ENCODE measurements at places on chromosomes 6 and 20.

DNA sequence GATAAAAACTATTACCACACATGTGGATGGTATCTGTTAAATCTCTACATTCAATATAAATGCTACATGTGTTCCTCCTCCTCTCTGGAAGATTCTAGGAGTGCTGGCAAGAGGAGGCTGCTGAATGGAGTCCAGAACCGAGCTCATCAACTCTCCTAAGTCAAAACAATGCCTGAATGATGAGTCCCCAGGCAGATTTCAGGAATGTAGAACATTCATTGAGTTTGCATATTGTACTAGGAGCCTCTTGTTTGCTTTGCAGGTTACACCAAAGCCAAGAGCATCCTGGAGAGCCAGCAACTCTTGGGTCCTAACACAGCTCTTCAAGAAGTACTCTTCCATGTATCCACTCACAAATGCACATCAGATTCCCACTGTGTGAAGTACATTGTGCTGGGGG lies 117.6 kb upstream of the UST start:
- no peak for DNase-seq

GRCh38 chr6:391559-392440 lies at the start of gene IRF4:
TSS of gene IRF4 (plus strand) at chr6:391752. CDS start at chr6:393153, 1,401 bp downstream.
- DNase-seq = no peak

DNA sequence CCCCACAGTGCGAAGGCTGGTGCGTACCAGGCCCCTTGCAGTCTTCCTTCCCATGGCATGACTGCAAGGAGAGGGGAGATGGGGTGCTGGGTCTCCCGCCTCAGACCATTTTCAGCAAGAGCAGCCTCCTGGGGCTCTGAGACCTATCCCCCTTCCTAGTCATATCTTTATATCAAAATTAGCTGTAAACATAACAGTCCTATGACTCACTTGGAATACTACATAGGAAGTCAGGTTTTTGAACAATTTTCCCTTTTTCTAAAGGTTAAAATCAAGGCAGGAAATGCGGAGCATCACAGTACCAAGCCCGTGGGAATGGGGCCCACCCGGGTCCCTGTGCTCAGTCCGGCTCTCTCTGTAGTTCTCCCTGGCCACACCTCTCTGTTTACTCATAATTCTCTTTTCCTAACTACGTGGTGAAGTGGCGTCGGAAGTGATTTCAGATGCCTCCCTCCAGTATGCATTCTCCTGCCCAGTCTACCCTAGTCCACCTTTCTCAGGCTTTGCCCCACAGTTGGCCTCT lies 109.8 kb upstream of the TMEM170B start:
- DNase-seq = no peak

GRCh38 chr6:56381801-56382251 lies 134.4 kb upstream of the COL21A1 start:
- DNase-seq = no peak

DNA sequence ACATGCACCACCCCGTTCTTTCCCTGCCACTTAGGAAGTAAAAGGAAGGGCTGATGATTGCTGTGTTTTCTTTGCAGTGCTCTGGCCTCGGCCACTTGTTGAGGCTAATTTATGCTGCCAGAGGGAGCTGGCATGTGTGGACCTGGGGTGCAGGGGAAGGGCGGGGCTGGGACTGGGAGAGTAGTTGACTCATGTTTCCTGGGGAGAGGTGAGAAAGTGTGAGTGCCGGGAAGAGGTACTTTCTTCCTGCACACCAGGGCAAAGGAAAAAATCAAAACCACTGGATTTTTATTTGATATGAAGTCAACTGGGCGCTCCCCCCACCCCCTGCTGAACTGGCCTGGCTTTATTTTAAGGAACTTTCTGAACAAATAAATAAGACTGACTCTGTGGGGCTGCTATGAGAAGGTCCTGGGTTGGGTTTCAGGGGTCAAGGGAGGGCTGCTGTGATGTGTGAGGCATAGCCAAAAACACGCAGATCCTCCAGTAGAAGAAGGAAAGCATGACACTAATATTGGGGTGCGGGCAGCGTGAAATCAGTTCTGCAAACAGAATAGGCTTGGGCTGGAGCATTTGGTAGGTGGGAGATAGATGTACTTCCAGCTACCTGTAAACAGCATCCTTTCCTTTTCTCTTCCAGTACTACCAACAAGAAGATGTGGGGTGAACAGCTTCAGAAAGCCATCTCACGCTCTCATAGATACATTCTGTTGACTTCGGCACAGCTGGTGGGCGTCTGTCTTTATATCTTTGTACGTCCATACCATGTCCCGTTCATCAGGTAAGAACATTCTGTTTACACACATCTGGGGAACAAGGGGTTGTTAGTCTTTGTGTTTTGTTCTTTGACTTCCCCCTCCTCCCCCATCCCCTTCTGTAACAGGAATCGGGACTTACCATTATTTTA lies 87.5 kb downstream of the SYNJ2 start:
- DNase-seq = peak; percentile 54

- DNase-seq = no peak
Measured at GRCh38 chr6:31386977-31387376, 16.4 kb upstream of the MICA start.

GRCh38 chr6:169975286-169975685 lies 223.9 kb downstream of the ERMARD start:
- DNase-seq = no peak

GRCh38 chr6:17388365-17388764 lies 5.0 kb upstream of the CAP2 start:
- no peak for DNase-seq

DNA sequence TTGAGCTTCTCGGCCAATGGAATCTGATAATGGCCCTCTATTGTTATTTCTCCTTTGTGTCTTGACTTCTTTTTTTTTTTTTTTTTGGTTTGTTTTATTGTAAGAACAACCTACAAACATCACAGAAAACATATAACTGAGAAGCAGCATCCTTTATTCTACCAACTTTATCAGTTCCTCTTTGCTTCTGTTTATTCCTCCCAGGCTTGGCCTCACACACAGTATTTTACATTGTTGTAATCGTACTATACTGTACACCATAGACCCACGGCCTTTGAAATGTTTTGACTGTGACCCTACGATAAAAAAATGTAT lies 558 bp upstream of the CCDC167 start:
- no peak for DNase-seq

- DNase-seq = no peak
Measured at GRCh38 chr20:17971300-17972013, 2.6 kb downstream of the MGME1 start.

DNA sequence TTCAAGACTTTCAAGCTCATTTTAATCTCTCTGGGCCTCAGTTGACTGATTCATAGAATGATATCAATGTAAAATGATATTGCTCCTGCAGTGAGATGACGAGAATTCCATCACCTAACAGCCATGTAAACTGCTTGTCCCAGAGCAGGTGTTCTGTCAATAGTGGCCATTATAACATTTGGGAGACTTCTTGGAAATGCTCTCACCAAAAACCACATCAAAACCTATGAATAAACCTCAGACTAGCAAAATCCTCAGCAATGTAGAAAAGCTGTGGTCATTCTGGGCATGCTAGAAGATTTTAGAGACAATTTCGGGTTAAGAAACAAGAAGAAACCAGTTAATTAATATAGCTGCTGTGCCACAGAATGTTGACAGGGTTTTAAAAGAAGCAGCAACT lies 225.4 kb downstream of the FRK start:
- no peak for DNase-seq

GRCh38 chr20:43727980-43728590 lies 1.3 kb upstream of the GTSF1L start:
- no peak for DNase-seq

- DNase-seq = no peak
Measured at GRCh38 chr6:157620944-157621343, 202.1 kb upstream of the SNX9 start.

GRCh38 chr20:20593447-20594170 lies 118.8 kb downstream of the RALGAPA2 start:
- DNase-seq = no peak

DNA sequence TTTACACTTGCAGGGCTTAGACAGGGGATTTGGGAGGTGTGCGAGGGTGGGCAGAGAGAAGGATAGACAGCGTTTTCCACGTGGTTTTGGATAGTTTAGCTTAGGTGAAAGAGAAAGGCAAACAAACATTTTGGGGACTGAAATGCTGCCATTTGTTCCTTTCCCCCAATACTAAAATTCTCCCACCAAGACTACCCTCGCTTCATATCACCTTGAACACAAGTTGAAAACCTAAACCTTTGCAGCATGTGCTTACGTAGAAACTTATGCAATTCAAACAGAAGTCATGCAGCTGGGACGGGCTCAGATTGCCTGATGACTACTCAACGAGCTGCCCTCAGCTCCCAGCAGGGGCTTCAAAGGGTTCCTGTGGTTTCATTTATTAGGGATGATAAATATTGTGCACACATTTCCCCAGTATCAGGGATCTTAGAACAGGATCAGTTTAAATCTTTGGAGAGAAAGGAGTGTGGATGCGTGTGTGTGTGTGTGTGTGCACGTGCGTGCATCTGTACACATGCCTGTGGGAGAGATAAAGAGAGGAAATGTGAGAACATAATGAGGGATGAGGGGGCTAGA lies 77.3 kb downstream of the SLC22A23 start:
- no peak for DNase-seq

- DNase-seq = no peak
Measured at GRCh38 chr6:44456070-44456965, 68.8 kb downstream of the CDC5L start.

- no peak for DNase-seq
Measured at GRCh38 chr6:64774881-64775280, 932.1 kb downstream of the EYS start.

GRCh38 chr20:5171790-5172164 lies 45.0 kb downstream of the CDS2 start:
- DNase-seq = no peak

DNA sequence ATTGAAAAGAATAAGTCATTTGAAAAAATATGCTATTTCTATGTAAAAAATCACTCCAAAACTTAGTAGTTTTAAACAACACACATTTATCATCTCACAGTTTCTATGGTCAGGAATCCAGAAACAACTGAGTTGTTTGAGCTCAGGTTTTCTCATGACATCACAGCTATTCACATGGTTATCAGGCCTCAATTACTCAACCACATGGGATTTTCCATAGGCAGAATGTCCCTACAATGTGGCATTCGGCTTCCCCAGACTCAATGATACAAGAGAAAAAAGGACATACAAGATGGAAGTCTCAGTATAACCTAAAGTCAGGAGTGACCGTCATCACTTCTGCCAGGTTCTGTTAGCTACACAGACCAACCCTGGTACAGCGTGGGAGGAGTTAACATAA lies 3.4 kb upstream of the SLC35D3 start:
- no peak for DNase-seq

DNA sequence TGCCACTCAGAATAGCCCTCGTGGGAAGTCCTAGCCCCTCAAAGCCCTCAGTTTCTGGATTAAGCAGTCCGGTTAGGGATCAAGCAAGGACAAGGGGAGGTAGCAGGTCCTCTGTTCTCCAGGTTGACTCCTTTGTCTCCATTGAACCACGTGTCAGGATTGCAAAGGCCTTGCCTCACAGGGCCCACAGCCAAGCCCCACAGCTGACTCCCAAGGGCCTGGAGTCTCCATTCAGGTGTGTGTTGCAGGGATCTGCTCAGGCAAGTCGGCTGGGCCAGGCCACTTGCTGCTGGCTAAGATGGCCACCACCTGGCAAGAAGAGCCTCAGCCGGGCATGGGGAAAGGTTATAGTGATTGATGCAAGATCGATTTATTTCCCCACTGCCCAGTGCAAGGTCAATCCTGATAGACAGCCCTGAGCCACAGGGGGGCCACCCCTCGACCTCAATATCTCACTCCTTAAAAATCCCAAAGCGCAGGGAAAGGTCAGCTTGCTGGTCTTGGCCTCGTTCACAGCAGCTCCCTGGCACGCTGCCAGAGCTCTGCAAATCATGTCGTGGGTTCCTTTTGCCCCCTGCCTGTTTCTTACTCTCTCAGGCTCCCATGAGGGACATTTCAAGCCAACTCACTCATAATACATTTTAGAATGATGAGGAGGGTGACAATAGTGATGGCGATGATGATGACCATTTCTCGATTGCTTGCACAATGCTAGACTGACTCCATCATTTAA lies 75.9 kb downstream of the EDN3 start:
- no peak for DNase-seq

DNA sequence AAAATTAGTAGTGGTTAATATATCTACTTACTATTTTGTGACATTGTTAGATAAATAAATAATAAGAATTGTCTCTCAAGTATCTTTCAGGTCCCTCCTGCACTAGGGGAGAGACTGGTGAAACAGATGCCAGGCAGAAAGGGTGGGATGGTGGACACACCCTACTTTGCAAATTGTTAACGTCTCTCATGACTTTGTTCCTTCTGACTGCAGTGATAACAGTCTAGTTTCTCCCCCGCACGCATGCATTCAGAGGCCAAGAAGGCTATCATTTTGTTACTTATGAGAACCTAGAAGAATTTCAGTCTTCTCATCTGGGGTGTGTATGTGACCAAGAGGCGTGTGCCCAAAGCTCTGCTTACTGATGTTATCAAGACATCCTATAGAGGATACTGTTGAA lies 152.3 kb downstream of the EDN1 start:
- no peak for DNase-seq

DNA sequence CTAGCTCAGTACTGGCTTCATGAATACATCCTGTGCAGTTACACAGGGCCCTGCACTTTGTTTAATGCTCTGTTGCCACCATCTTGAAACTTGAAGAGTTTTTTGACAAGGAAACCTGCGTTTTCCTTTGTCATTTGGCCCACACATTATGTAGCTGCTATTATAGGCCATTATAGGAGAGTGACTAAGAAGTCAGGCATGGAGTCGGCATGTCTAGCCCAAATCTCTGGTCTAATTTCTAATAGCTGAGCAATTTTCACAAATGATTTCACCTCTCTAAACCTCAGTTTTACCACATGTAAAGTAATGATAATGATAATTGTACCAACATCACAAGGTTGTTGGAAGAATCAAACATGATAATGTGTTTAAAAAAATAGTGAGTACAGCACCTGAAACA lies 67.1 kb upstream of the MYLIP start:
- no peak for DNase-seq

GRCh38 chr20:31543966-31544598 lies 29.8 kb downstream of the HM13 start:
- no peak for DNase-seq

GRCh38 chr20:58054780-58055373 lies 173.6 kb downstream of the ANKRD60 start:
- DNase-seq = no peak
